ENCODE measurements at places on chromosomes 12 and 14.
A peak's percentile ranks its signal among the peaks of the same experiment; 100 is the strongest.

GRCh38 chr14:102873546-102874061 lies 48.9 kb upstream of the AMN start:
- no peak for DNase-seq

DNA sequence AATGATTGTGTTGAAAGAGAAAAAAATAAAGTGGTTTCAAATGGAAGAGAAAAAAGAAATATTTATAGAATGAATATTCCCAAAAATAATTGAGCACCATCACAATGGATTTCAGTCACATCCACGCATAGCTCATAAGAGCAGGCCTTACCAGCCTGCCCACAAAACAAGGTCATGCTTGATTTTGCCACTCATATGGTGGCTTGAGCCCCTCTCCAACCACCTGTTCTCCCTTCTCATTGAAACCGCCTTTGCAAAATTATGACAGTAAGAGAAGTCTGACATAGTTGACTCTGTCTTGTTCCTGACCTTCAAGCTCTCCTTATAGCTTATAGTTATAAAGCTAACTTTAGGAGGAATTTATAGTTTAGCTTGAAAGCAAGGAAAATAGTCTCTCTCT lies 33.3 kb upstream of the NAP1L1 start:
- DNase-seq: no peak

DNA sequence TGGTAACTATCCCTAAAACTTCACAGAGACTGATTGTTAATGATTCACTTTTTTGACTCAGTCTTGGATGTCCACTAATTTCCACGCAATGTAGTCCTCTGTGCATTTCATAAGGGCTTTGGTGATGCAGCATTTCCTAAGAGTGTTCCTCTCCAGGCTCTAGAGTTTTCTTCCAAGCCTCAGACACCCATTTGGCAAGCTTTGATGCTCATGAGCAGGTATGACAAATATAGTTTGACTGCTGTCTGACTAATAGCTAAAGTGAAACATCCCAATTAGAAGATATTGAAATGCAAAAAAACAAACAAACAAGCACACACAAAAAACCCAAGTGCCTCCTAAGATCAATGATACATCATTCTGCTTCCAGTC lies 1.5 kb upstream of the VAMP1 start:
- DNase-seq: no peak

GRCh38 chr14:34580381-34580780 lies 40.9 kb upstream of the EAPP start:
- no peak for DNase-seq

- no peak for DNase-seq
Observed at GRCh38 chr14:74275241-74275841, 27.4 kb downstream of the ABCD4 start.

GRCh38 chr12:116977465-116978380 lies 67.0 kb downstream of the FBXW8 start:
- DNase-seq: no peak

- DNase-seq: no peak
Observed at GRCh38 chr14:96960598-96961116, 163.5 kb downstream of the VRK1 start.

DNA sequence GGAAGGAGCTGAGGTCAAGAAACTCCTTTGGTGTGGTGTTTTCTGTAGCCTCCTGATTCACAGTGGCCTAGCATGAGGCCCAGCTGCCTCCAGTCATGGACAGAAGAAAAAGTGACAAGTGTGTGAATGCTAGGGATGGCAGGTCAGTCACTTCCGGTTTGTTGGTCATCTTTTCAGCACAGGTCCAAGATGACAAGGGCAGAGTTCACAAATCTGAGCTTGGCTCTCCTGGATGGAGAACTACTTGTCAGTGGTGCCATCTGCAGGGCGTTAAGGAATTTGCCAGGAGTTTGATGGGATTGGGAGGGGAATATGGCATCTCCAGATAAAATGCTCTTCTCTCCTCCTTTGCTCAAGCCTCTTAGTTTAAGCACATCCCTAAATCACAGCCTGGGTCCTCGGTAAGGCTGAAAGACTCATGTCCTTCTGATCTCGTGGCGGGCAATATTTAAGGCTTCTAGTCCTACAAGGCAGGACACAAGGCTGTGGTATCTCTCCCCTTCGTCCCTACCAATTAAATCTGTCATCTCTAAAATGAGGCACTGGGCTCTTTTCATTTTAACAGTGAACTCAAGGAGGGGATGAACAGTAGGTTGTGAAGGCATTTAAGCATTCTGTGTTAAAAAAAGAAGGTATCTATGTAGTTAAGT lies 10.0 kb downstream of the TUBA1B start:
- DNase-seq: no peak

- DNase-seq: no peak
Observed at GRCh38 chr12:124651516-124652273, 84.3 kb upstream of the NCOR2 start.

DNA sequence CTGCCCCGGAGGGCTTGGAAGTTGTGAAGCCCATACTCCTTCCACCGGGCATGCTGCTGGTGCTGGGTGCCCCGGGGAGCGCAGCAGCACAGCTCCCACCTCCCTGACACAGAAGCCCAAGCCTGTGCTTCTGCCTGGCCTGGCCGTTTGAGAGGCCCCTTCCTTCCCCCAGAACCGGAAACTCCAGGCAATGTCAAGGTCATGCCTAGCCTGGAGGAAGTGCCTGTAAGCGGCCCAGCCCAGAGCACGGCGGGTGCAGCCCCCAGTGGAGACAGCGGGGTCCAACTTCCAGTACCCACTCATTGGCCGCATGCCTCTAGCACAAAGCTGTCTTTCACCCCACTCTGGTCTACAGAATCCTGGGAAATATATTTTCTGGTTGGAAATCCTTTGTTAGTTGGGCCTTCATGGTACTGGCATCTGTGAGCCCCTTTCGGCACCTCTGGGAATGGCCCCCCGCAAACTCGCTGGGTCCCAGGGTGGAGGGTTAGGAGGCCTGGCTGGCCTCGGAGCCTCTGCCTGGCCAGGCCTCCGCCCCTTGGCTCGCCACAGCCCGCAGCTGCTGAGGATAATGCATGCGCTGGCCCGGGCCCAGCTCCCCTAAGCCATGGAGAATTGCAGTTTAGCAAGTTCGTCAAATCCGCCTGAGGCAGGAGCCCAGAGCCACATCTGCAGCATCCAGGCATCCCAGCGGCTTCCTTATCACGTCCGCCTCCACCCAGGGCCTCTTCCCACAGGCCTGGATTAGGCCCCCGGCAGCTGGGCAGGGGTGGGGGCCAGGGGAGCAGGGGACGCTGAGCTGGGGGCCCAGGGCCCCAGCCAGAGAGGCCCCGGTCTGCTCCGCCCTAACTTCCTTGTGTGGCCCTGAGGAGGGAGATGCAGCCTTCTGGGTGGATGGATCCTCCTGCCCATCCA lies 48.9 kb upstream of the DLK1 start:
- DNase-seq: no peak

DNA sequence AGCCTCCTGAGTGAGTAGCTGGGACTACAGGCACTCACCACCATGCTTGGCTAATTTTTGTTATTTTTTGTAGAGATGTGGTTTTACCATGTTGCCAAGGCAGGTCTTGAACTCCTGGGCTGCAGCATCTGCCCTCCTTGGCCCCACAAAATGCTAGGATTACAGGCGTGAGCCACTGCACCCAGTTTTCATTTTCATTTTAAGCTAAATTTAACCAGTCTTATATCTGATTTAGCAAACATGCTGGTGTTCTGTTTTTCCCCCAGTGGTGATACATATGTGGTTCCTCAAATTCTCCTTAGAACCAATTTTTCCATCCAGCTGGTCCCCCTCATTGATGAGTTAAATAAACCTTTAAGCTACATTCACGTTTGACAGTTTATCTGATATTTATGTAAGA lies 43.8 kb upstream of the BICD1 start:
- no peak for DNase-seq

- no peak for DNase-seq
Observed at GRCh38 chr14:71438684-71439083, 493.5 kb upstream of the RGS6 start.

DNA sequence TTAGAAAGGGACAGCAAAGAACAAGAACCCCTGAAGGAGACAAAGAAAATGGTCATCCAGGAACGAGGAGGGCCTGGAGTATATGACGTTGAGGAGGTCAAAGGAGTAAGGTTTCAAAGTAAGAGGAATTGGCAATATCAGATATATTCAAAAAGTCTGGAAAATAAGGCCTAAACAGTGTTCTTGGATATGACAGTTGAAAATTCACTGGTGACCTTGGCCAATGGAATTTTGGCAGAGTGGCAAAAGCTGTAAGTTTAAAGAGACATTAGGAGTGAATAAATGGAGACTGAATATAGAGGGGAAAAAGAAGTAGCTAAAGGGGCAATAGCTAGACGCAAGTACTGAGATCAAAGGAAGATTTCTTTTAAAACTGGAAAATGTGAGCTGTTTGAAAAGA lies 4.1 kb upstream of the ACTN1 start:
- DNase-seq: no peak

GRCh38 chr14:104105822-104106470 lies 20.4 kb downstream of the ASPG start:
- no peak for DNase-seq

DNA sequence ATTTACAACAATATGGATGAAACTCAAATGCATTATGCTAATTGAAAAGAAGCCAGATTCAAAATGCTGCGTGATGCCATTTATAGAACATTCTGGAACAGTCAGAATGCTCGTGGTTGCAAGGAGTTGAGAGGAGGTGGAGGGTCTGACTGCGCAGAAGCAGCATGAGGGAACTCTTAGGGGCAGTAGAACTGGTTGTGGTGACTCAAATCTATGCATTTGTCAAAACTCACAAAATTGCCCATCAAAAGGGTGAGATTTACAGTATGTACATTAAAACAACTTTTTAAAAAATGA lies 113.7 kb upstream of the PDZRN4 start:
- no peak for DNase-seq

- DNase-seq: no peak
Observed at GRCh38 chr12:53414756-53415417, 8.8 kb upstream of the AMHR2 start.

DNA sequence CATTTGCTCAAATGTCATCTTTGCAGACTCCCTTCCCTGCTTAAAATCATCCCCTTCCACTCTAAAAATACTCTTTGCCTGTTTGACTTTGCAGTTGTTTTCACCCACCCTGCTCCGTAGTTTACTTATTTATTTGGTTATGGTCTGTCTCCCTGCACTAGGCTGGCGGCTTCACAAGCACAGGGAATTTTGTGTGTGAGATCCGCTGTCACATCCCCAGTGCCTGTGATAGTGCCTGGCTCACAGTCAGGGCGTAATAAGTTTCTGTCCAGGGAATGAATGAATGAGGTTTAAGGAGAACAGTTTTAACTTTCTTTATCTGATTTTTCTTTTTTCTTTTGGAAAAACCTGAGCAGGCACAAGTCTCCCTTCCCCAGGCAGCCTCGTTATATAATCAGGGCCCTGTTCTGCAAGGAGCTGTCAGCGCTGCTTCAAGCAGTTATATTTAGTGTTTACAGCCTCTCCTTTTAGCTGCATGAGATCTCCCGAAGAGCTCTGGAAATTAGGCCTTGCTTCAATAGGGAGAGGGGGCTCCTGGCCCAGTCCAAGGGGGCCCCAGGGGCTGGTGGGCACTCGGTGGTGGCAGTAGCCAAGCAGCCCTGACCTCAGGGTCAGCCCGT lies 107.1 kb downstream of the AACS start:
- no peak for DNase-seq

- DNase-seq: no peak
Observed at GRCh38 chr14:34300330-34300729, 161.7 kb downstream of the SPTSSA start.

DNA sequence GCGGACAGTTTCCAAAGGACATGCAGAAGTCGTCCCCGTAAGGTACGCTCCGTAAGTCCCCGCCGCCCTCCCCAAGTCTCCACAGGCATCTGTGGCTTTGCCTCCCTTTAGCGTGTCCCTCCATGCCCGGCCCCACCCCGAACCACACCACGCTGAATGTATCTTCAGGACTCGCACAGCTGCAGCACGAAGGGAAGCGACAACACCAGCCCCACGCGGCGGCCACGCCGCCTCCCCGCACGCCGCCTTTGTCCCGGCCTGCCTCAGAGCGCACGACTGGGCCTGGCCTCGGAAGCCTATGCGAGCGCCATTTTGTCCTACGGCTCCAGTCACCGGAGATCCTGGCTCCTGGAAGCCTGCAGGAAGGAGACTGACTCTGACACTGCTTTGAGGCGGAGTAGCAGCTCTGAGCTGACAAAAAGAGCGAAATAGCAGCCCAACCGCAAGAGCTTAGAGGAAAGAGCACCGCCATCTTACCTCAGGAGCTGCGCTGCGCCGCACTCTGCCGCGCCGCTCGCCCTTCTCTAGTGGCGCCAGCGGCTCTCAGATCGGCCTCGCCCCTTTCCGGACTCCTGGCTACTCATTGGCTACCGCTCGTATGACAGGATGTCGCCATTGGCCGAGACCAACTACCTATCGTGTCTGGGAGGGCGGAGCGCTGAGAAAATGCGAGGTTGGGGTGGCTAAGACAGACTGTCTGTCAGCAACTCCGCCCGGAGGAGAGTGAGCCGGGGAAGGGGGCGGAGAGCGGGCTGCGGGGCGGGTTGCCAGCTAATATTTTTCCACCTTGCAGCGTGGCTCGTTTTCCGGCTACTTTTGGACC lies at the start of gene KANSL2:
Gene KANSL2, minus strand, starts transcription at position 529 of the 823 bp plus-strand sequence. CDS start 606 bp downstream, outside the sequence.
- DNase-seq: peak; percentile 97

GRCh38 chr14:22650960-22651521 lies 6.9 kb upstream of the OR6J1 start:
- DNase-seq: no peak

DNA sequence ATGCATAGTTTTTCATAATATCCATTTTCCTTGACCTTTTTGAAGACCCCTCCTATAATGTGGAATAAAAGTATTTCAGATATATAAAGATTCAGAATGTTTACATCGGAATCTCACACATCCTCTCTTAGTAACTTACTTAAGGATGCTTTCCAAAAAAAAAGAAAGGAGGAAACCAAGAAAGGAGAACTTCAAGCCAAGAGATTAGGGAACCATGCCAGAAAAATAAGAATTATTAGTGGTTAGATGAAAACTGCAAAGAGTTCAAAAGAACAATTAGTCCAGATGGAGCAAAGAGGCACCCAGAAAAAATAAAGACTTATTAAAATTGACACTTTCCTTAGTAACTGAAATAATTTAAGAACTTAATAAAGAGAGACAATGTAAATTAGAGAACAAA lies 179.2 kb downstream of the DUSP6 start:
- DNase-seq: no peak

- no peak for DNase-seq
Observed at GRCh38 chr12:88878295-88878694, 298.0 kb upstream of the KITLG start.

DNA sequence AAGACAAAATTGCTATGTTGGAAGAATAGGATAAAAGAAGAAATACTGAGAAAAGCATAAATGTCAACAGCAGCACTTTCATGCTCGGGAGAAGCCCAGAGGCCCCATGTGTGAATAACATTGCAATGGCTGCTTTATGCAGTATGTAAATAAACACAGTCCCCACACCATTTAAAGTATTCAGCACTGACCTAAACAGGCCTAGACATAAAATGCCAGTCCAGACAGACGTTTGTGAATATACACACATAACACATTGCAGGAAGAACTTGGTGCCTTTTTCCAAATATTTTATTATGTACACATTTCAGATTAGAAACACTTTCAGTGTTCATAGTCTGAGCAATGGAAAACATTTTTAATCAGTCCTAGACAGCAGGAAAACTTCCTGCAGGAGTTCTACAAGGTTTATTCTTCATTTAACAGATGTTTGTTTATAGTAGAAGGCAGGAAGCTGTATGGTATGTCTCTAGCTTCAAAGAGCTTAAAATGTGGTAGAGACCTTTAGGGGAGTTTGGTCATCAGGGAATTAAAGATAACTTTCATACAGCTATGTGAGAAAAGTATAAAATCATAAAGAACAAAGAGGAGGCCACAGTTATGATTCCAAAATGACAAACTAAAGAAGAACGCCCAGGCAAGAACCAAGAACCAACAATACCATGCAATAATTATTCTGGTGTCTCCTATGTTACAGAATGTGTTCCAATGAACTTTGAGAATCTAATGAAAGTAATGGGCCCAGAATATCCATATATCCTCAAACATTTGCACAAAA lies 30.6 kb upstream of the SLC38A2 start:
- no peak for DNase-seq

All from CD4-positive, alpha-beta T cell treated with Interleukin-6 at 100 ng/mL for 8 hours (primary cell).